Left renal cortex interstitium (tissue), 4 donors: ENCODE measurements at places on chromosomes 16 and 17.

DNA sequence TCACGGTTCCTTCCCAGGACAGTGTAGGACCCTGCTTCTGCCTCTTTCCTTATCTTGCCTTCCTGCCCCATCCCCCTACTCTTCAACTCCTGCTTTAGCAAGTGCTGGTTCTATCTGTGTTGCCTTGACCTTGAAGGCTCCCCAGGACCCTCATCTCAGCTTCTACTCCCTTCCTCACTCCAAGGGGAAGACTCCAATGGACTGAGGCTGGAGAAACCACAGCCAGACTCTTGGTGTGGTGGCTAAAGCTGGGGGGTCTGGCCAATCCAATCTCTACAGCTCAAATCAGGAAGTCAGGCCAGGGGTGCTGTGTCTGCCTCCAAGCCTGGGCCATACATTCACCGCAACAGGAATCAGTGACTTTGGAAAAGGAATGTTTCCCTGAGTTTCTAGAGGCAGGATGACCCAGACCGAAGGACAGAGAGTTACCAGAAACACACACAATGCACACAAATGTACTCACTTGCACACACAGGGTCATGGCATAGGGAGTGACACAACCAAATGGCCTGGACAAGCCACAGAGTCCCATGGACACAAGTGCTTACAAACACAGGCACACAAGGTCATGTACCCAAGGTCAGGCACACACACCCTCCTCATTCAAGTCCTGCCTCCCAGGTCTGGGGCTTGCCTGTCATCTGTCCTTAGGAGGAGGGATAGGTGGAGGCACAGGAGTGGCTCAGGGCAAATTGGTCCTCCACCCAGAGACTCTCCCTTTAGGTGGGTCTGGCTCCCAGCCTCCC, 1.7 kb upstream of the HSD11B2 start:
- no peak for DNase-seq

GRCh38 chr16:84585467-84585866, 32.4 kb downstream of the COTL1 start:
- no peak for DNase-seq

GRCh38 chr16:75048054-75048453, 49.2 kb downstream of the ZNRF1 start:
- no peak for DNase-seq

- DNase-seq = no peak
Observed at GRCh38 chr16:50683689-50684374, 2.7 kb upstream of the SNX20 start.

DNA sequence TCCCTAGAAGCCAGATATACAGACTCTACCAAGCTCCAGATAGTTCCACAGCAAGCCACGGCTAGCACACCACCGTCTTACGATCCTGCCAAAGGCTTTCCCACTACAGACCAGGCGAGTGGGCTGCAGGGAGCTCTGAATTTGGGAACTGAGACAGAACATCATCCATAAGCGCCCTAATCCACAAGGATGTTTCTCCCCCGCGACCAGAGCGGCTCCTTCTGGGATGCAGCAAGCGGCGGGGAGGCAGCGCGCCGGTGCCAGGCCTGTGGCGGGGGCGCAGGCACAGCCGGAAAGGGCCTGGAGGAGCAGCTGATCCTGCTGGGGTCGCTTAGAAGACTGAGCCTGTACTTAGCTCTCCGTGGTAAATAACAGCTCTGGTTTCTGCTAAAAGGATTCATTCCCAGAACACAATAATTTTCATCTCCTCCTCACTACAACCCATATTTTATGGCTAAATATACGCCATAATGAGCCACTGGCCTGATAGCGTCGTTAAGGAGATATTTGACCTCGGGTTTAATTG, 16.2 kb upstream of the FOXF1 start:
- DNase-seq = no peak

DNA sequence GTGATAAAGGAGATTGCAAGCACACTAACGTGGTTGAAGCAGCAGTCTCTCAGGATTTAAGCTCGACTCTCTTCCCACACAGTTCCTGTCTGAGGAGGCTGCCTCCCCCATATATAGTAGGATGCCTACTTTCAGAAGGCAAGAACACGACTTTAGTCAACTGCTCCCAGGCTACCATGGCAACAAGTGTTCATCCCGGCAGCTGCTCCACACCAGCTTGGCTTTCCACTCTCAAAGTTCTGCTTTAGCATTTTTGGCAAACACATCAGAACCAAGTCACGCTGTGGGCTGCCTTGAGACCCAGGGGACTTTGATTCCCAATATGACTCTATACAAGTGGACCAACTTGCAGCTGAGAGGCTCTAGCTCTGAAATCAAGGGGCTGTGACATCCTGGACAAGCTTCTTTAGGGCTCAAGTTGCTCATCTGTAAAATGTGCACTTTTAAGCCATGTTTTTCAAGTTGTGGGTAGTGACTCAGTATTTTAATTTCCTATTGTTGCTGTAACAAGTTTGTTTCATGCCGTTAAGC, 16.5 kb downstream of the ZP2 start:
- DNase-seq = no peak

- no peak for DNase-seq
Observed at GRCh38 chr16:85517563-85518179, 95.5 kb upstream of the GSE1 start.

GRCh38 chr17:2054512-2055291, at the start of gene HIC1:
Gene HIC1 (plus strand): TSS chr17:2055103. CDS start chr17:2056691, 1,588 bp downstream.
- DNase-seq = no peak

GRCh38 chr16:52553322-52553721, 6.4 kb upstream of the TOX3 start:
- DNase-seq = no peak

- DNase-seq = no peak
Observed at GRCh38 chr16:88976366-88977017, 515 bp downstream of the CBFA2T3 start.

GRCh38 chr16:58127634-58128033, 1.5 kb downstream of the CFAP20 start:
- no peak for DNase-seq

- no peak for DNase-seq
Observed at GRCh38 chr17:13939222-13939621, 130.1 kb upstream of the COX10 start.

DNA sequence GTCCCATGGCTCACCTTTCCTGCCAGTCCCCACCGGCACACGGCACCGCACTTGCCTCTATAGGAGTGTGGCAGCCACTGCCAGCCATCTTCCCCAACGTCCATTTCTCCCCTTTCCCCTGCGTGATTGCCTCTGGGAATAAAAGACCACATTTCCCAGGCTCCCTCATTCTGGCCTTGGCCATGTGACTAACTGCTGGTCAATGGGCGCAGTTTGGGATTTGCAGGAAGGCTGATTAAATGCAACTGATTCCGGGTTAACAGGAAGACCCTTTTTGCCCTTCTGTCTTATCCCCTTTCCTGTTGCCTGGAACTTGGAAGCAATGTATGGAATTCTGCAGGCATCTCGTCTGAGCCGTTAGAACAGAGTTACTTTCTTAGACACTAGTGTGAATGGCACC, 3.0 kb downstream of the BTBD17 start:
- DNase-seq = no peak

GRCh38 chr16:70534971-70535370, 11.4 kb downstream of the SF3B3 start:
- no peak for DNase-seq

DNA sequence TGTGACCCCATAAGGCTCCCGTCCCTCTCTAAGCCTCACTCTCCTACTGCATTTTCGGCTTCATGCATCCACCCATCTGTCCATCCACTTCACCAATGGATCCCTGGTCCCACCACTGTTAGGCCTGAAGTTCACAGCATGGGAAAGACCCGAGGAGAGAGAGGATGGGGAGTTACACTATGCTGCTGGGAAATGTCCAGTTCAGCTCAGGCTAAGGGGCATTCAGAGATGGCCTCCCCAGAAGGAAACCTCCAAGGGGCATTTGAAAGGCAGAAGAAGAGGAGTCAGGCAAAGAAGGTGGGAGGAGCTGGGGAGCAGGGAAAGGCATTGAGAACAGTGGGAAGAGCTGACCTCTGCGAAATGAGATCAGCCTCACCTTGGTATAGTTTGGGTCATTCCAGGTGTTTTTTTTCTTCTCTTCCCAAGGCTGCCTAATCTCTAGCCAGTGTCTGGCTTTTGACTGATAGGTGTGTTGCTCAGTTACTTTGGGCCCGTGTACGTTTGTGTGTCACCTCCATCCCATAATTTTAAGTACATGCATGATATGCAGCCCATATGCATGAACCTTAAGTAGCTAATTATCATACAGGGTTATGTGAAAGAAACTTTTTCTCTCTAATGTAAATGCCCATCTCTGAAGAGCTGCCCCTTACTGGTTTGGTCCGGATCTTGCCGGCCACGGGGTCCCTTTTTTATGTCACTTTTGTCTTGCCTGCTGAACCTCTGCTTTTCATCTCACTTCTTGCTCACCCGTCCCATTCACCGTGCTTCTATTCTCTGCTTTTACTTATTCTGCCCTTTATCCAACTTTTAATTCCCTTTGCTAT, 11.6 kb upstream of the DRC7 start:
- no peak for DNase-seq

DNA sequence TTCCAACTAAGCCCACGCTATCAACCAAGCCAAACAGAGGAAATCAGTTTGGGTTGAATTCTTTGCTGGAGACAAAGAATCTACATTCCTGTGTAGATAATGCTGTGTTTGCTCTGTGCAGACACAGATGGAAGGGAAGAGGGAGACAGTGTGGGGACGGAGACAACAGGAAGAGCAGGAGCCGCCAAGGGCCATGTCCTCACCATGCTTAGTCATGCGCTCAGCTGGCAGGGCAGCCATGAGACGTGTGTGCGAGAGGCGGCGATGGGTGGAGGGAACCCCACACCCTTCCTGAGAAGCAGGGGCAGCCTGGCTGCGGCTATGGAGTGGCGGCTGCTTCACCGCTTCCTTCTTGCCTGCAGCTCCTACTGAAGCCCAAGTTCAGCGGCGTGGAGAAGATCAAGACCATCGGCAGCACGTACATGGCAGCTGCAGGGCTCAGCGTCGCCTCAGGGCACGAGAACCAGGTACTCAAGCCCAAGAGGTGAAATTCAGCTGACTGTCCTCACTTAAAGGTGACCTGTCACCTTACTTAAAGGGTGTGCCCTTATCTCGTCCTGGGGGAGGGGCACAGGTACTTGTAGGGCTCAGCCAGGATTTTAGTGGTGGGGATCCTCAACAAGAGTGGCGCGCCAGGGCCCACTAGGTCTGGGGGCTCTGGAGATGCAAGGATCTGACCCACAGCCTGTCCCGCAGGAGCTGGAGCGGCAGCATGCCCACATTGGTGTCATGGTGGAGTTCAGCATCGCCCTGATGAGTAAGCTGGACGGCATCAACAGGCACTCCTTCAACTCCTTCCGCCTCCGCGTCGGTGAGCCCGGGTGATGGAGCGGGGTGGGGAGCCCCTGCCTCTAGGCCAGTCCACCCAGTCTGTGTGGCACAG, 47.5 kb downstream of the ADCY7 start:
- no peak for DNase-seq

GRCh38 chr16:88345031-88345720, 37.6 kb upstream of the ZNF469 start:
- DNase-seq = no peak

DNA sequence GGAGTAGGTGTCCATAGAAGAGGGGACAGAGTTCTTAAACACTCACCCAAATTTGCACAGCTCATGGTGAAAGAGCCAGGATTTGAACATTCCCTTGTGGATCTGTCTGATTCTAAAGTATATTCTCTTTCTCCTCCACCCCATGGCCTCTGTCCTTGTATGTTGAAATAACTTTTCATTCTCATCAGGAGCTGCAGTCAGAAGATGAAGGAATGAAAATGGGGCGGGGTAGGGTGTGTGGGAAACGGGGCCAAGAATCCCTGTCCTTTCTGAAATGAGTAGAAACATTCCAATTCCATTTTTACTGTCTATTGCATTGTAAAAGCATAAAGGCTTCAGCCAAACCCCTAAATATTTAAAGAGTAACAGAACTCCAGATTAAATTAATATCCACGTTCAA, 42.8 kb downstream of the NOG start:
- DNase-seq = no peak

- DNase-seq = no peak
Observed at GRCh38 chr17:67594115-67594880, 123.4 kb upstream of the NOL11 start.

DNA sequence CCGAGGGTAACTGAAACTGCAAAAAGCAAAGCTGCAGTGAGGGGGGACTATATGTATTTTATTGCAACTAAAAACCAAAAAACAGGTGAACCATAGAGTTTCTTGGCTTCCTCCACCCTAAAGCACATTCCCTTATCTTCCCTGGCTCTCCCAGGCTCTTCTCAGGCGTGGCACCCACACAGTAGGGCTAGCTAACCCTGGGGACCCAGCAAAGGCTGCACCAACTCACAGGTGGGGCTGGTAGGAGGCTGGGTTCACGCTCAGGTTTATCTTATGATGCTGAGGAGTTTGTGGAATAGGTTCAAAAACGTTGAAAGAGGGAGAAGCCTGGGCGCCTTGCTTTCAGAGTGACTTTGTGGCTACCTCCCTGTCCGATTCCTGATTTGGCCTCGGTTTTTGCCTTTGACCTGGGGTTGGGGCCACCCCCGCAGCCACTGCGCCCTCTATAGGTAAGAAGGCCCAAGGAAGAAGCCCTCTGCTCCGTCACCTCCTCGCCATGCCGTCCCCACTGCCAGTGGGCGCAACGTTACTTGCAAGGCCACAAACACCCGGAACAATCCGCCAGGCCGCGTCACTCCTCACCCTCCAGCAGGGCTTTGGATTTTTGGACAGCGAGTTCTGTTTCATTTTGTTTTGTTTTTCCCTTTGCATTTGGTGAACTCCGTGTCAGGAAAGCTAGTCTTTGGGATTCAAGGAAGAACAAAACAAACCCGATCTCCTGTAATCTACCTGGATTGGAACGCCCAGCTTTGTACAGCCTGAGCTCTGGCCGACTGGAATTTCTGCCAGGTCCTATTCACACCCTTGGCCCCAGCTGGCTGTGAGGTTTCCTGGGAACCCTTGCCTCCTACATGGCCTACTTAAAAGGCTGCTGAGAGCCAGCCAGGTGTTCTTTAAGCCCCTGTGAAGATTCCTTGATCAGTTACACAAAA, 60.8 kb downstream of the TBC1D16 start:
- DNase-seq = no peak

GRCh38 chr16:4364196-4365013, 7.2 kb upstream of the VASN start:
- DNase-seq = no peak

- DNase-seq = no peak
Observed at GRCh38 chr17:37458805-37459204, 30.9 kb upstream of the DUSP14 start.

DNA sequence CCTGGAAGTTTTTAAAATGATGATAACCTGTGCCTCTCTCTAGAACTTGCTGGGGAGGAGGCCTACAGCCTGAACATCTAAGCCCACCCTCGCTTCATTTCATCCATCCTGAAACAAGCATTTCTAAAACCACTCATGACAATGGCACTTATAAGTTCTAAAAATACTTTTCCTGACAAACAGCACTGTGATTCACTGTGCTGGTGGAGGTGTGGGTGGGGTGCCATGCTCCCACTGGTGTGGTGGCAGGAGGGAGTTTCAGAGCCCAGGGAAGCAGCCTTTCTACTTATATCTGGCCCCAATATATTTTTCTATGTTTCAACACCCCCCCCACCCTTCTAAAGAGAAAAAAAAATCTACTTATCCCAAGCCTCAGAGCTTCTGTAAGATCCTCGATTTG, 52.6 kb downstream of the RAB11FIP4 start:
- DNase-seq = no peak
